CD4-positive, alpha-beta T cell treated with Interleukin-4 for 1 hour (primary cell): ENCODE measurements at places on chromosomes 4 and X.

DNA sequence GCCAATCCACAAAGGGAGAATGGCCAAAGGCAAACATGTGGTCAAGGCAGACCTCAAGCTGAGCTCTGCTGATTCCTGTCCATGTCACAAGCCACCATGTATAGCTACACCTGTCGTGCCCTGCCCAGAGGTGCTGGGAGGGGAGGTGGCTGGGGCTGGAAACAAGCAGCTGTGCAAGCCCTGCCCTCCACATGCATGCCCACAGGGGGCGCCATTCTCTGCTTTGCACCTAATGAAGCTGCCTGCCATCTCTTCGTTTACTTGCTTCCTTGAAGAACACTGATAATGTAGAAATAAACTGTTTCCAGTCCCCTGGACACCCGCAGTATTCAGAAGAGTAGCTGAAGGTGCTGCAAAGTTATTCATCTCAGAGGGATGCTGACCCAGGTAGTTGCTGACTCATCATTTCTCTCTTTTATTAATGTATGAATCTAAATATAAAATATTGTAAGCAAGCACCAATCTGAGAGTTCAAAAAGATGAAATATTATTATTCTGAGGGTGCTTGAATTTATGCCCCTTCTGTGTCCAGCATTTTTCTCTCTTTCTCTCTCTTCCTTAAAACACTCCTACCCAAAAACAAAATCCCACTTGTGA lies 278.6 kb downstream of the ADGRA3 start:
- peak; percentile 18 for DNase-seq

GRCh38 chr4:67879486-67879885 lies 4.3 kb downstream of the TMPRSS11D start:
- no peak for DNase-seq

DNA sequence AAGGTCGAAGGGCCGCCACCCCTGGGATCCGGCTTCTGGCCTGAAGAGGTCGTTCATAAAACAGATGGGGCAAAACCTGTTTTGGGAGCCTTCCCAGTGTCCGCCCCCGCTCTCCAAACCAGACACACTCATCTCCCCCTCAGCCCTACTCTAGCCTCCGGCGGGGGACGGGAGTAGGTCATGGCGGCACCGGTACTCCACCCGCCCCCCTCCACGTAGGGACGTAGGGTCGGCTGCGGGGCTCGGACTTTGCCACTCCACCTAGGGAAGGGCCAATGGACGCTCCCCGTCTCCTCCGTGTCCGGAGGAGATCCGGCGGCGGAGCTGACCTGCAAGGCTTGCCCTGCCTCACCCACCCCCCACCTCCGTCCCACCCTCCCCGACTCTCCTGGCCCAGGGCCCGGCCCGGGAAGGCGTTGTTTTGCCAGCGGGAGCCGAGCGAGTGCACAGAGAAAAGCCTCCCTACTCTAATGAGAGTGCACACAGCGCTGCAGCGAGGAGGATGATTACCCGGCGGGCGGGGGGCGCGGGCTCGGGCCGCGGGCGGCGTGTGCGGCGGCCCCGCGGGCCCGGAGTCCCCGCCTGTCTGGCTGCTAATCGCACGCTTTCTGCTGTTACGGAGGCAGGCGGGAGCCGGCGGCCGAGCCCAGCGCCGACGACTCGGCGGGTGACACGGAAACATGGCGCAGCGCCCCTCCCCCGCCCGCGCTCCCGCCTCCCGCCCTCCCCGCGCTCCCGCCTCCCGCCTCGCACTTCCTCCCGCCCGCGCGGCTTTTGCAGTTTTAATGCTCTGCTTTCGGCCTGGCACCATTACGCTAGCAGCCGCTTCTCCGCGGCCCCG lies 8.3 kb upstream of the BCOR start:
- peak; percentile 72 for DNase-seq

DNA sequence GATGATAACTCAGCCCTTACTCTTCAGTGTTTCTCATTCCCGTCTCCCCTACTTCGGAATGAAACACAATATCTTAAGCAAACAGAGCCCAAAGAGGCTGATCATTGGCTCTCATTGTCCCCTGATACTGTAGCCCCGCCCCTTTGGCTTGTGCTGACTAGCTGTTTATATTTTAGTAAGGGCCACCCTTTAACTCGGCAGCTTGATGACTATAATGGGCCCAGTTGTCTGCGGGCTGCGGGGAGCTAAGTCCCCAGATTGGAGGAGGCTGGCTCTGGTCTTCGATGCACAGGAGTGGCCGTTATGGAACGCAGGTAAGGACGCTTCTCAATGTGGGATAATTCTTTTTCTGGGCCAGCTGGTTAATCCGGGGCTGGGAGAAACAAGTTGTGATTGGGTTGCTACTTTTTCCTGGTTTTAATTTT lies at the start of gene TRIM2:
TRIM2 (plus strand) TSS at position 197 of the 425 bp plus-strand sequence; CDS start at position 285, 88 bp downstream.
- no peak for DNase-seq

DNA sequence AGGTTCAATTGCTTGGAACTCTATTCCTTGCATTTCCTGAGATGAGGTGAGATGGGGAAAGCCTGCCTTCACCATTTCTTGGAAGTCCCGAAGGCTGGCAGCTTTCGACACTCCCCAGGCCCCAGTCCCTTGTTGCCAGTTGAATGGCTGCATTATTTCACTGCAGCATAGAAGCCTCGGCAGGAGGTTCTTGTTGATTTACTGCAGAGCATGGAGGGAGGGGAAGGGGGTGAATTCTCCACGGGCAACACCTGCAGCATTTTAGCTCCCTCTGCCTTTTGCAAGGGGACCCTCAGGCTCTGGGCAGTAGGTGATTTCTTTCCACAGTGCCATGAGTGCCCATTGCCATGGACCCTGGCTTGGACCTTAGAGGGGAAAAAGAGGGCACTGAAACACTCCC lies 10.7 kb upstream of the BCLAF3 start:
- DNase-seq = no peak

DNA sequence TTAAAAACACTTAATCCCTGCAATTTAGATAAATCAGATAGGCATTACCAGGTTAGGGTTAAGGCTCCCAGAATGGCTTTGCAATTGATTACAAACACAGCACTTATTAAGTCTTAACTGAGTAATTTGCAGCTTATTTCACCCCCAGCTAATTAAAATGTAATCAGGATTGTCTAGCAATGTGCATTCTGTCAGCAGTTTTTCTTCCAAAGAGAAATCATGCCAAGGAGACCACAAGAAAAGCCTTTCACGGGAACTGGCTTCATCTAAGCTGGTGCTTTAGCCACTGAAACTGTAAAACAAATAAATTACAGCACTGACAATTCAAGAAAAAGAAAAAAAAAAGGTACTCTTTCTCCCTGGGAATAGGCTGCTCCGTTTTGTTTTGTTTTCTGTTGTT lies 2.1 kb downstream of the ANOS1 start:
- DNase-seq = no peak

DNA sequence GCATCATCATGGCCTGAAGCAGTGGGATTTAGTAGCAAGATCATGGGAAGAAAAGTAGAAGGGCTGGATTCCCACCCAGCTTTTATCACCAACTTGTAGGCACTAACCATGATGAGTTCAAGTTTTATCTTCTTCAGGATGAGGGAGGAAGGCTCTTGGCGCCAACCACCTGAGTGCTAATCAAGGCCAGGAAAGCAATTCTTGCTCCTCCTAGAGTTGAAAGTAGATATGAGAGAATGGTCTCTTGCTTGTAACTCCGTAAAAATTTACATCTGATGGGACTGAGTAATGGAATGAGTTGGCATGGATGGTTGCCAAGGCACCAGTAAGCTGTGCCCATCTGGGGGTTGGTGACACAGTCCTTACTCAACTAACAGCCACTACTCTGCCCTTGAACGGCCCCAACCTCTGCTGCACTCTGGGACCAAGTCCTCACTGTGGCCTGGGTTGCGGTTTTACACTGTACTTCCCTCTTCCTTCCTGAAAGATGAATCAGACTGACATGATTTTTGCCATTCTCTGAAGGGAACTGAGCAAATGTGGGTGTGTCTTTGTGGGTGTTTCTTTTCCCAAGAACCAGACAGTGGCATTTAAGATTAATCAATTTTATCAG lies 39.4 kb upstream of the NDP start:
- peak; percentile 35 for DNase-seq

GRCh38 chr4:48602222-48602621 lies 112.2 kb downstream of the ZAR1 start:
- no peak for DNase-seq
